IPS-NIHi11 (cell line): ENCODE measurements at places on chromosomes 5 and 9.

GRCh38 chr9:135908754-135909204 is 1.4 kb upstream of the CAMSAP1 start:
- no peak for DNase-seq

DNA sequence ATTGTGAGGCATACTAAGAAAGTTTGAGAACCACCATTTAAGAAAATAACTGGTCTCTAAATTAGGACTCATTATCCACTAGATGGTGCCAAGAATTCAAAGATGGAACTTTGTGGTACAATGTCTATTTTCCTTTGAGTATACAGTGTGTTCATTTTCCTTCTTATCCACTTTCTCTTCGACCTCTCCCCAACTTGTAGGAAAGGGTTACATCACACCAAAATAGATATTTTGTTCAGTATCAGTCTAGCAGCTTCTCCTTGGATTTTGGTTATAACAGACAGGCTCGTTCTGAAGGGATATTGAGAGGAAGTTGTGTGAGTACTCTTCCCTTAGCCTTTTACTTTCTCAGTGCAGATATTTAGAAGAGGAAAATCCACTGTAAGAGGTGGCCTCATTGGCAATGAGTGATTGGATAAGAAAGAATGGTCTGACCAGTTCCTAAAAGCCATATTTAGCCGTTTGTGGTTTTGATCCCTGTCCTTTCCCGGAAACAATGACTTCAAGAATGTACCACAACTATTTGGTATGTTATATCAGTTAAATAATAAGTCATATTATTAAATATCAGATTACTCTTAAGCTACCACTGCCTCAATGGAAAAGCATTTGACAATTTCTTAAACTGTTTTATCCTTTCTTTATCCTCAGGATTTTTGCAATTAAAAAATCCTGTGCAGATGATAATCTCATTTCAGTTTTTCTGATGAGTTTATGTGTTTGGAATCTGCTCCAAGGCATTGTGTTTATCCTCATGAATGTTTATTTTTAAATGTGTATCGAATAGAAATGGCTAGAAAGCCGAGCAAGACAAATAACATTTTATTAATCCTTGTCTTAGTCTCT is 69.0 kb upstream of the GRAMD2B start:
- peak; percentile 36 for DNase-seq

- no peak for DNase-seq
These were observed 352.7 kb downstream of the SPOCK1 start for GRCh38 chr5:137146402-137146890.

- DNase-seq, result no peak
These were observed 445.5 kb downstream of the GABRG2 start for GRCh38 chr5:162512935-162513565.

DNA sequence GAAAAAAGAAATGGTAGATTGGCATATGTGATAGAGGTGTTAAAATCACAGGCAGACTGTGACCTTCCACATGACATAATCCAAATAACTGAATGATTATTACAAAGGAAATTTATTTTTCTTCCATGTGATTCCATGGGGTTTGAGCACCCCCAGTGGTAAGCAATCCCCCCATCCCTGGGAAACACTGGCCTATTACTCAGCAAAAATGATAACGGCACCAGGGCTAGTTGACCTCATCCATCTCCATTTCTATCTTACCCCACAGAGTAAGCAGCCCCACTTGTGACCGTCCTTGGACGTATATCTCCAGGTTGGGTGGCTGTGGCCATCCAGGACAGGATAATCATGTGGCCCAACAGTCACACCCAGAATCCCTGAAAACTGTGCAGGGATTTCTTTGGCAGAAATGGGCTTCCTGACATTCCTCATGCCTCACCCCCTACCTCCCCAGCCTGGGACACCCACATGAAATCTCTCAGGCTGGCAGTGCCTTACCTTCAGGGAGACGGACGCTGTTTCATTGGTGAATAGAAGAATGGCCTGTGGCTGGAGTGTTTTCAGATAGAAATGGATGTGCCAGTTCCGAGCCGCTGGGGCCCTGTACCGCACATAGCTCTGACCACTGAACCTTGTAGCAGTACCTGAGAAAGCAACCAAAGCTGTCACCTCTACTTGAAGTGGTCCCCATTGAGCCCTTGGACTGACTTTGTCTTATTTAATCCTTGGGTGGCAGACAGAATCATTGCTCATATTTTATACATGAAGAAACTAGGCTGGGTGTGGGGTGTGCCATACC is 69.9 kb downstream of the SLC36A1 start:
- DNase-seq, result no peak

DNA sequence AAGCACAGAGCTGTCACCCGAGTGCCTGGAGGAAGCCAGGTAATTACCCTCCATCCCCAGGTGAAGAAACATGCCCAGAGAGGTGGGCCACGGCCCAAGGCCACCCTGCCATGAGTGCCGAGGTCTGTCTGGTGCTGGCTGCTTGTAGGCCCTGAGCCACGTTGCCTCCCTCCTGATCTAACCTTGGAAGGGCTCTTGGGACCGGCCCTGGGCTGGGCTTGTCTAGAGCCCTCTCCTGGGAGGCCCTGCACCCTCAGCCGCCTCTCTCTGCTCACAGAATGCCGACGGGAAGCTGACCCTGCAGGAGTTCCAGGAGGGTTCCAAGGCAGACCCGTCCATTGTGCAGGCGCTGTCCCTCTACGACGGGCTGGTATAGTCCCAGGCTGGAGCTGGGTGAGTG is 39.4 kb upstream of the HMCN2 start:
- no peak for DNase-seq

DNA sequence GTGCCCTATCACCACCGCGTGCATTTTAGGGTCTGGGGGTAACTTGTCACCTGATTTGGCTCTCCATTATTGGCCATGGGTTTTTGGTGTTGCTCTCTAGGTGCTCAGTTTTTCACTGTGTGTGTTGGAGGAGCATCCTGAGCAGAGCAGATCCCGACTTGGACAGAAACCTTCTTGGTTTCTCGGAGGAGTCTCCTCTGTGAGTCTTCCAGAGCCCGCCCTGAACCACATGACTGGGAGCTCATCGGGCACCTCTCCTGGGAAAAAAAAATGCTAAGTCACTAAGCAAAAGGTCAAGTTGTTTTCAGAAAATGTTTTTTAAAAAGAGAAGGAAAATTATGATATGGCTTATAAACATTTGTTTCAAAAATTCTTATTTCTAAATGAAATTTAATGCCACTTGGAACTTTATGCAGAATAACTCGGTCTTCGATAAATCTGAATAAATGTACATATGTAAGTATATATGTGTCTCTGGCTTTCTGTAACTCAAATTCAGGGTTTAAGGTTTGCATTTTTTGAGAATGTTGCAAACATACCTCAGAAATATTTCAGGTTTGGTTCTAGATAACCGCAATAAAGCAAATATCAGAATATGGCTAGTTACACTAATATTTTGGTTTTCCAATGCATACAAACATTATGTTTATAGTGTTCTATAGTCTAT is 255.2 kb downstream of the AUH start:
- no peak for DNase-seq

DNA sequence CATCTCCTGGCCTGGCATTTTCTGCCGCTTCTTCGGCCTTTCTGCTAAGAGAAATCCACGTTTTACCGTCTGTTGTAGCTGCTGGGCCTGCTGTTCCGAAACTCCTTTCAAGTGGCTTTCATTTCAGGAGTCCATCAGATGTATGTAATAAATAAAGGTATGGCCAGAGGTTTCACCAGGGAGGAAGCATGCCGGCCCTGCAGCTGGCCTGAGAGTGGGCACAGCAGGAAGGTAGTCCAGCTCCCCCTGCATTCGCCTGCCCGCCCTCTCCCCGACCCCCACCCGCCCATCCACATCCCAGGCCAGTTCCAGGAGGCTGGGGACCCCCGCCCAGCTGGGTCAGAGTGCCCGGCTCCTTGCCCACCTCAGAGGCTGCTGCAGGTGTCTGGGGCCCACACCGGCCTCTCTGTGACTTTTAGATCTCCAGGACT is 46.4 kb upstream of the EXOC3 start:
- no peak for DNase-seq

DNA sequence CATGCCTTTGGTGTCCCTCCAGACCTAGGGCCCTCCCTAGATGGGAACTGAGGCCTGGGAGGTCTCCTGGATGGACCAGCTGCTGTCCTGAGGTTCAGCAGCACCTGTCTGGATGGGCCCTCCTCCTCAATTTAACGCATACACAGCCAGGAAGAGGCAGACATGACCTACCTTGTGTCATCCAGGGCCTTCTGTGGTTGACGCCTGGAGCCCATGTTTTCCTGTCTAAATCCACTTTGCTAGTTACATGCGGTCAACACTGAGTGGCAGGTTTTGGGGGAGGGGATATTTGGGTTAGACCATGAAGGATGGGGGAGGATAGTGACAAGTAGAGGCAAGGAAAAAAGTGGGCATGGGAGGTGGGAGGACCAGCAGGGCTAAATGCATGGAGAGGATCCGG is 3.1 kb upstream of the STC2 start:
- DNase-seq, result no peak

DNA sequence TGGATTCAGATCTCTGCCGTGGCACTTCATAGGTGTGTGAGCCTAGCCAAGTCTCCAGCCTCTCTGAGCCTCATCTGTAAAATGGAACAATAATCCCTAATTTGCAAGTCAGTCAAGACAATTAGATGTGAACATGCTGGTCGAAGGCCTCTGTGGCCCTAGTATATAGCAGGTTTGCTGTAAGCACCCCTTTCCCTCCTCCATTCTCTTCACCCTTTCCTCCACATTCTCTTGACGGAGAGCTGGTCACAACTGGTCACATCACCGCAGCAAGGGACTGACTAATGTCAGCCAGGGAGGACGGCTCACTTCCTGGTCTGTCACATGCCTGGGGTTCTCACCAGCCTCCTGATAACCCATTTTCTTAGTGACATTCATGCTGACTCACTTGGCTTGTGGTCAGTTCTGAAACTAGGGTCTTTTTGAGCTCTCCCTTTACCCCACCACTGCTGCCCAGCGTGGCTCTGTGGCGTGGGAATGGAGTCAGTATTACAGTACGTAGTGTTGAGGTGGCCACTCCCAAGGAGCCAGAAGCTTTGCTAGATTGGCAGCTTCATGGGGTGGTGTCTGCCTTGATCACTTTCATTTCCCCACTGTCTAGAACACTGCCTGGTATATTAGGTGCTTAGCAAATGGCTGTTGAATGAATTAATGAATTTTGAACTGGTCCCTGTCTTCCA is 47.8 kb downstream of the ERGIC1 start:
- no peak for DNase-seq

DNA sequence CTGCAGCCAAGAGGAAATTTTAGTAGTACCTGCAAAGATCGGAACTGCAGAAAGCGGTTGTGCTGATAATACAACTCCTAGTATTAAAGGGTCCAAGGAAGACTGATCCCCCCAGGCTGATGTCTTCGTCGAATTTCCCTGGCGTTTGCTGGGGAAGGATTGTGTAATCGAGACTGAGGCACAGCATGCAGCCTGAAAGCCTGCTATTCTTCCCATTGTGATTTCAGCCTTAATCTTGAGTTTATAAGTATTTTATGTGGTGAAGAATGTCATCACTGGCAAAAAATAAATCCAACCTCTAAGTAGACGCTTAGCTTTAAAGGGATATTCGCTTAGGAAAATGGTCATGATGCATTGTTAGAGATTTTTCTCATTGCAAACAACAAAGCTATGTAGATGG is 21.3 kb upstream of the LMX1B start:
- DNase-seq, result no peak

- no peak for DNase-seq
These were observed at the start of gene PCDH12 for GRCh38 chr5:141958113-141958512. Gene PCDH12, minus strand, starts transcription at chr5:141958202. Its CDS starts 351 bp downstream, at chr5:141957851.

DNA sequence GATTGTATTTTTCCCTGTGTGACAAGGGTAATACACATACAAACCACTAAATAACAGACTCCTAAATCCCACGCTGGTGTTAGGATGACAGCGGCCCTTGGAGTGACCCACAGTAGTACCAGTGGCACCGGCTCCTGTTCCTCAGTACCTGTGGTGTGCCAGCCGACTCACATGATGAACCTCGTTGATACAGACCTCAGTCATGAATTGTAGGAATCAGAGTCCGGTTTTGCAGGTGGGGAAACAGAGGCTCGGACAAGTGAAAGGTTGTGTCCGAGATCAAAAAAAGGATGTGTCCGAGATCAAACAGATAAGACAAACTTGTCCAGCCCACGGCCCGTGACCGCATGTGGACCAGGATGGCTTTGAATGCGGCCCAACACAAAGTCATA is 78.0 kb downstream of the AMBP start:
- DNase-seq, result no peak

GRCh38 chr5:94223235-94223634 is 395.2 kb downstream of the KIAA0825 start:
- DNase-seq, result no peak

DNA sequence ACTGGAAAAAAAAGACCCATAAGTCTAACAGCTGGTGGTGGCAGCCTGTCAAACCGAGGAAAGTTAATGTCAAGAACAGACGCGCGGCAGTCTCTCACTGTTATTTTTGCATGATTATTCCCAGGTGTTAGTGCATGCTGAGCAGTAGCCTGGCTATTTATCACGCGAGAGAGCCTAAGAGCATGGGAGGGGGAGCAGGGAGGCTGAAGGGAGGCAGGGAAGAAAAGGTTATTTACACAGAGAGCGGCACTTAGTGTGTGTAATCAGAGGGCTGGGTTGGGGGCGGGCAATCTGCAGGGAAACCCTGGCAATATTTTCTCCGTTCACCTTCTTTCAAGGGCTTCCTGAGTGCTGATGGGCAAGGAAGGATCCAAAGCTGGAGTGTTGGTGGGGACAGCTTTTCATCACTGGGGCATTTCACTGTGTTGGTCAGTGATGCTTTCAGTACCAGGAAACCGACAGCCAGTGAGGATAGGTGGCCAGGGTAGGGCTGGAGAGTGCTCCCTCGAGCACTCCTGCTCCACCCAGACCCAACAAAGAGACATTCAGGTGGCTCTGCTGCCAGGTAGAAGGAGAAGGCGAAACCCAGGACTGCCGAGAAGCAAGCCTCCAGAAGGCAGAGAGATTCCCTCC is 39.6 kb downstream of the ZNF608 start:
- peak; percentile 23 for DNase-seq

- no peak for DNase-seq
These were observed 60.7 kb downstream of the ROR2 start for GRCh38 chr9:91889161-91889911.

GRCh38 chr5:144451187-144451973 is 280.7 kb downstream of the KCTD16 start:
- no peak for DNase-seq

DNA sequence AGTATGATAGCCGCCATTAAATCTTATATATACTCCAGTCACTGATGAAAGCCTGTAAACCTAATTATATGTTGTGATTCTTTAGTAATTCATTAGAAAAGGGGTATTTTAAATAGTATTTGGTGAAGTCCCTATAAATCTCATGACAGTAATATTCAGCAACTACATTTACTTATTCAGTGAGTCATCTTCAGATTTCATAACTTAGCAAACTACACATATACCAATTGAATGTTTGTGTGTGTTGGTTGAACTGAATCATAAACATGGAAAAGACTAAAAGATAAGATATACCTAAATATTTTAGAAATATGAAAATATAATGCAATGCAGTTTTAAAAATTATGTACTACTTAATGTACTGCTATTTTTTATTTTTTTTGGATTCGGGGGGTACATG is 1050.4 kb downstream of the MAT2B start:
- no peak for DNase-seq

GRCh38 chr5:164306662-164307061 is 801.2 kb downstream of the MAT2B start:
- DNase-seq, result no peak
